ENCODE measurements at places on chromosomes 11 and 22.

GRCh38 chr11:110373051-110373702 is 56.6 kb upstream of the FDX1 start:
- no peak for DNase-seq

GRCh38 chr11:126430581-126431335 is 75.3 kb downstream of the ST3GAL4 start:
- no peak for DNase-seq

- DNase-seq = no peak
Observed at GRCh38 chr11:1838426-1839144, at the start of gene TNNI2. TNNI2 (plus strand) TSS chr11:1838981; CDS start chr11:1839697, 716 bp downstream.

- no peak for DNase-seq
Observed at GRCh38 chr22:33666279-33666960, 253.9 kb downstream of the LARGE1 start.

- DNase-seq = no peak
Observed at GRCh38 chr11:65373839-65374580, 8.4 kb downstream of the SLC25A45 start.

GRCh38 chr11:75429902-75430713 is 2.9 kb downstream of the KLHL35 start:
- no peak for DNase-seq

GRCh38 chr11:65182258-65183170 is 786 bp downstream of the CAPN1 start:
- no peak for DNase-seq

DNA sequence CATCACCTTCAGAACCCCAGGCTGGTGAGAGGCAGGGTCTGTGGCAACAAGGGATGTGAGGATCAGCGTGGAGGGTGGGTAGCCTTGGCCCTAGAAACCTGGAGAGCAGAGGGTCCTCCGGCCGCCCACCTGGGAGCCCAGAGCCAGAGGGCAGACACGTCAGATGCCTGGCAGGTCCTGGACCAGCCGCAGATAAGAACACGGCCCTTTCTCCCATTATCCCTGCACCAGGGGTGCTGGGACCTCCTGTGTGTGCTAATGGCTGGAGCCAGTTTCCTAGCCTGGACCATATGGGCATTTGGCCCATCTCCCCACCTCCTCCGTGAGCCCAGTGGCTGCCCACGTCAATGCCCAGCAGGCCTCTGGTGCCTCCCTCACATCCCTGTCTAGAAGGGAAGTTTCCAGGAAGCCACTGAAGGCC is 88.4 kb downstream of the MORC2 start:
- no peak for DNase-seq

- DNase-seq = no peak
Observed at GRCh38 chr22:33461698-33462434, 403.7 kb upstream of the SYN3 start.

- DNase-seq = no peak
Observed at GRCh38 chr22:20428496-20429253, 8.9 kb downstream of the SCARF2 start.

DNA sequence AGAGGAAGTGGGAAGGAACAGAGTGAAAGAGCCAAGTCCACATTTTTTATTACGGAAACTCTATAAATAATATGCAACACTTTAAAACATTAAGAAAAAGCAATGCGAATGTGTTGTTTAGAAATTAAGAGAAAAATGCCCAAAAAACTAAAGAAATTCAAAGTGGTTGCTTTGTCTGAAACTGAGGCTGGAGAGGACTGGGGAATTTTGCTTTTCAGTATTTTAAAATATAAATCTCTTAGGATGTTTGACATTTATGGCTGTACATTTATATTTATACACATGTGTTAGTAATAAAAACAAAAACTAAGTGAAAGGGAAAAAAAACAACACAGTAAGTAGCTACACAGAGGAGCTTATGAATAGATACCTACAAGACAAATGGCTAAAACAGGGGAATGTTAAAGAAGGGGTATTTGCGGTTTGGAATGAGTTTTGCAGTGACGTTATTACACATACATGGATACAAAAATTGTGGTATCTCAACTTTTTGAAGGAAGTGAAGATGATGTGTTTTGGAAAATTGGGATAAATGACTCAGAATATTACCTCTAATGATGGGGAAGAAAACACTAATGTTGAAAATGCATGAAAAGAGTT is 97.0 kb upstream of the DRD2 start:
- DNase-seq = no peak

DNA sequence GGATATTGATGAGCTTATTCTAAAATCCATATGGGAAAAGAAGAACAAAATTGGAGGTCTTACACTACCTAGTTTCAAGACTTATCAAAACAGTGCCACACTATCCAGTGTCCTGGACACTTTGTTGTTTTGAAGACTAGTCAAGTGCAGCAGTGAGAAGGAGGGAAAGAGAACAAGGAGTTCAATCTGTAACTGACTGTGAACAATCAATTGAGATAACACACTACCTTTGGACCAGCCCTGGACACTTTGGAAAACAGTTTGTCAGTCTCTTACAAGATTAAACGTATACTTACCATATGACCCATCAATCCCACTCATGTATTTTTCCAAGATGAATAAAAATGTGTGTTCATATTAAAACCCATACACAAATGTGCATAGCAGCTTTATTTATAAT is 10.0 kb upstream of the CSTF3 start:
- DNase-seq = no peak

GRCh38 chr11:114291381-114291780 is 4.8 kb upstream of the NNMT start:
- DNase-seq = peak; percentile 20

DNA sequence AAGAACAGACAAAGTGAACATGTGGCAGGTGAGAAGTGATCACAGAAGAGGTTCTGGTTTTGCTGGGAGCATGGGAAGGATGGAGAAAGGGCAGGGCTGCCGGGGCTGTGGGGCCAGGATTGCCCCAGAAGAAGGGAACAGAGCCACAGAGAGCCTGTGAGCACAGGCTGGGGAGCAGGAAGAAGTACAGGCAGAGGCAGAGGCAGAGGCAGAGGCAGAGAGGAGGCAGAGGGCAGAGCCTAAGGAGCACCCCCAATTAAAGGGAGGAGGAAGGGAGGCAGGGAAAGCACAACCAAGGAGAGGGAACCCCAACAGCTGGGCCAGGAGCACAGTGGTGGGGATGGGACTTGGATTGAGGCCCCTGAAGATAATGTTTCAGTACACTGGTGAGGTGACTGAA is 51.5 kb downstream of the SGSM3 start:
- no peak for DNase-seq

- DNase-seq = no peak
Observed at GRCh38 chr11:17687946-17688670, 31.3 kb upstream of the MYOD1 start.

- DNase-seq = no peak
Observed at GRCh38 chr22:26918226-26918625, 260.8 kb downstream of the MIAT start.

- no peak for DNase-seq
Observed at GRCh38 chr11:15901054-15901453, 455.3 kb downstream of the SOX6 start.

DNA sequence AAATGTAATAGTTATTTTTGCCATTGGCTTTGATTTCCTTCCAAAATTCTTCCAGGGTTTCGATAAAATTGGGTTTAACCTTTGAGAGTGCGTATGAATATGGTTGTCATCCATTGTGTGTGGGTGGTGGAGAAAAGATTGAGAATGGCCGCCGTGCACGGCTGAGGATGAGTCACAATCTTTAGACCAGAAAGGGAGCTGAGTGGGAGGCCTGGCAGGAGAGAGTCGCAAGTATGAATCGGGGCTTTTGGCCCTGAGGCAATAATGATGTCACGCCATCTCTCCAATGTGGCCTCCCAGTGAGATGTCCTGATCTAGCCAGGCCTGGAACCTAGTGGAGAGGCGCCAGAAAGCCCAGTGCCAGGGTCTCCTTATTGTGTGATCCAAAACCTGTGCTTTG is 33.1 kb upstream of the SMPD1 start:
- DNase-seq = peak; percentile 73

DNA sequence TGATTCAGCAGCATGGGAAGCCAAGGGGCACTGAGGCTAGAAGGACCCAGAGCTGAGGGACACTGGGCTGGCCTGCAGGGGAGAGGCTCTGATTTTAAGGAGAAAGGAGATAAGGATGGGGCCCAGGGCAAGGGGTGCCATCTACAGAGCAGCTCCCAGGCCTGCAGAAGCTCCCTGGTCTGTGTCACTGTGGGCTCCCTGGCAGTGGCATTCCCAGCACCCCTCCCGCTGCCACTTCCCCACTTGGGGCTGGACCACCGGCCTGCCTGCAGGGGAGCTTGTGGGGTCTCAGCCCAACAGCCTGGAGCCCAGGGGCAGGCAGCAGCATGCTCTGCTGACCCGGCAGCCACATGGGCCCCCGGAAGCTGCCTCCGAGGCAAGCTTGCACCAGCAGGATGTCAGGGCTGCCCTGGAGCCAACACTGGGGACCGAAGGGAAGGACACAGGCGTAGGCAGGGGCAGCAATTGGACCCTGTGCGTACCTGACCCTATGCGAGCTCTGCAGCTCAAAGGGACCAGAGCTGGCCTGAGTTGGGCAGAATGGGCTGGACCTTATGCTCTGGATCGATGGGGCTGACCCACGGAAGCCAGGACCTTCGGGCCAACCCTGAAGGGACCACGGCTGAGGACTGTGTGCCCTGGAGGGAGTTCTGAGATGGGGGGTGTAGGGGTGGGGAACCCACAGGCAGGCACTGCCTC is 35.4 kb upstream of the WNT7B start:
- no peak for DNase-seq

- no peak for DNase-seq
Observed at GRCh38 chr22:32819120-32819519, 17.6 kb downstream of the TIMP3 start.

GRCh38 chr11:14927146-14927545 is 35.1 kb upstream of the CYP2R1 start:
- DNase-seq = no peak

DNA sequence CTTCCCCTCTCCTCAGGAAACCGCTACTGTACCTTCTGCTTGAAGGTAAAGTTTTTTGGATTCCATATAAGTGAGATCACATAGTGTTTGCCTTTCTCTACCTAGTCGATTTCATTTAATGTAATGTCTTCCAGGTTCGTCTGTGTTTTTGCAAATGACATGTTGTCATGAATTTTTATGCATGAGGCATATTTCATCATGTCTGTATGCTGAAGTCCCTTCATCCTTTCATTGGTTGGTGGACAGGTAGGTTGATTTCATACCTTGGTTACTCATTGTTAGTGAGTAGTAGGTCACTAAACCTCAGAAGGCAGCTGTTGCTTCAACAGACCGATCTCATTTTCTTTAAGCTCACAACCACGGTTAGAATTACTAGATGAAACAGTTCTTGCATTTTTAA is 60.3 kb downstream of the LRRC74B start:
- no peak for DNase-seq

All from AG09319 (cell line).